ENCODE measurements at places on chromosomes 2 and 18.

DNA sequence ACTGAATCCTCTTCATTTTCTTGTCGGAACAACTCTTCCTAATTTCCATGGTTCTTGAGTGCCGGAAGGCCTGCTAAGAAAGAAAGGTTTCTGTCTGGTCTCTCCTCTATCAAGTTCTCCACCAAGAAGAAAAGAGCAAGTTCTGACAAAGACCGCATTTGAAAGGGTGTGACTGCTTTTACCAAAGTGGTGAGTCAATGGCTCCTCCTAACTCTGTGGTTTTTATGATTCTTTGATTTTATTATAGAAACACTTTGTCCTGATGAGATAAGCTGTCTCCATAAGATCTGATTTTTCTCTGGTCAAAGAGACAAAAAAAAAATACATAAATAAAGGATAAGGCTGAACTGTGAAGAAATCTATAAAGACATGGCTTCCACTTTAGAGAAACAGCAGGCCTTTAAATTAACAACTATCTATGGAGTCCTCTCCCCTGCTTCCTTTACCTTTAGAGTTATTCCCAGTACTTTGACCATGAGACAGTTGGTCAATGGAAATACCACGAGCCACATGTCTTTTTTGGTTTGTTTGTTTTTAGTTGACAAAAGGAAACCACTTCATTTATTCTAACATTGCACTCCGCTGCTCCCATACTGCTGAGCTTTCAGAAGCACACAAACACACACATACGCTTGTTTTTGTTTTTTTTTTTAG is 67.7 kb downstream of the REL start:
- DNase-seq, result peak; percentile 41

- no peak for DNase-seq
Observed at GRCh38 chr2:128360711-128361110, 42.0 kb upstream of the HS6ST1 start.

DNA sequence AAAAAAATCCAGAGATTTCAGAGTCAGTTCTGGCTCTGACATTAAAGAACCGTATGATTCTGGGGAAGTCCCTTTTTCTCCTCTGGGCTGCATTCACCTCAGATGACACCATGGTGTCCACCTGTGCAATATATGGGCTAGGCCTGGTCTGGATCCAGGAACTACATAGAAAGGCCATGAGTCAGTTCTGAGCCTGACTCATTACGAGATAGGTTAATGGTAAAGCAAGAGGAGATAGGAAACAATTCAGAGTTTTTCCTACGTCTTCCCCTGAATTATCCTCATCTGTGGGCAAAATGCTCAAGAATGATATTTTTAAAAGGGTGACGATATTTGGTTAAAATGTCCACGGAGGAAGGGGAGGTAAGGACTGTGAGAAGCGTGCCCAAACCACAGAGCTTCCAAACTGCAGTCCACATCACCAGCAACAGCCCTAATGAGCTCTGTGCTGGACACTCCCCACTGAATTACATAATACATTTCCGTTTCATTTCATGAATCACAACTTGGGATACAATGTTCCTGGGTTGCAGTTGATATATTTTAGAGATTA is 180.1 kb upstream of the OSR1 start:
- DNase-seq, result peak; percentile 96

- no peak for DNase-seq
Observed at GRCh38 chr2:8648441-8649213, 33.2 kb upstream of the ID2 start.

DNA sequence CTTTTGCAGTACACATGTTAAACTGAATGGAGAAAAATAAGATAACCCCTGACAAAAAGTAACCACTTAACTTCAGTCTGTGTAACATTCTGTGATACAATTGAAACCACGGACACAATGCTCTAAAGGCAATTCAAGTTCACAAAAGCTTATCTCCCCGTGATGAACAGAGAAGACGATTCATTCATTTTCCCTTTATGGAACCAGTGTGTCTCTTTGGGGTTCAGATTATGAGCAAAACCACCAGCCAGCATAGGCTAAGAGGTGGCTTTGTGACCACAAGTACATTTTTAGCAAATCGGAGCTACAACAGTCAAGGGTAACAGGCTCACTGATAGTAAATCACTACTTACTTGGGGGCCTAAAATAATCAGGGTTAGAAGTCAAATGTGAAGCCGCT is 120.6 kb upstream of the SMAD7 start:
- DNase-seq, result no peak

- no peak for DNase-seq
Observed at GRCh38 chr18:43012951-43013350, 102.5 kb downstream of the RIT2 start.

DNA sequence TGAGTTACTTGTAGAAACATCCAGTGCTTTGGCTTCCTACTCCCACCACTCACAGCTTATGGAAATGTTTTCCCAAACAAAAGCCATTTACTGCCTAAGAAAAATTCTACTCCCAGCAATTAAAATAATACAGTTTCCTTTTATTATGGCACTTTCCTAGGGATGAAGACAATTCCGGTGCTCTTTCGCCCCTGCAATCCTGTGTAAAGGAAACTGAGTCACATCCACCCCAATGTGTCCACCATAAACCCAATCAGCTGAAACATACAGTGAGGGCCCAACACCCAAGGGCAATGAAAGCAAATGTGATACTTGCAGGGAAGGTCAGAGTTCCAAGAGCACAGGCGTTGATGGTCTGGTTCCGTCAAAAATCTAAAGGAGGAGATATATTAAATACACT is 62.0 kb upstream of the ST3GAL5 start:
- DNase-seq, result no peak
